Stimulated activated naive CD4-positive, alpha-beta T cell treated with Interleukin-2 at 50 U/mL for 16 hours (primary cell): ENCODE measurements at places on chromosomes 4 and X.

DNA sequence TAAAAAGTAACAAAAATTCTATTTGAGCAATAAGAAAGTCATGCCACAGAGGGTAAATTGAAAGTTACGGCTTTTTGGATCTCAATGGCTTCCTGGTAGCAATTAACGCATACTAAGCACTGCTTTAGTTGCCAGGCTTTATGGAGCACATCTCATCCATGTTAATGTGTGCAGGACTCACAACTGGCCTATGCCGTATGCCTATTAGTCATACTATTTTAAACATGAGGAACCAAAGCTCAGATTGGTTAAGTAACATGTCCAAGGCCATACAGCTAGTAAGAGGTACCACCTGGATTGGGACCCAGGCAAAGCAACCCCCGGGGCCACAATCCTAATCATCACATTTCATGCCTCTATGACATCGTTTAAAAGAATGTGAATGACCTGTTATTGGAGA is 17.1 kb downstream of the DAPP1 start:
- no peak for DNase-seq

DNA sequence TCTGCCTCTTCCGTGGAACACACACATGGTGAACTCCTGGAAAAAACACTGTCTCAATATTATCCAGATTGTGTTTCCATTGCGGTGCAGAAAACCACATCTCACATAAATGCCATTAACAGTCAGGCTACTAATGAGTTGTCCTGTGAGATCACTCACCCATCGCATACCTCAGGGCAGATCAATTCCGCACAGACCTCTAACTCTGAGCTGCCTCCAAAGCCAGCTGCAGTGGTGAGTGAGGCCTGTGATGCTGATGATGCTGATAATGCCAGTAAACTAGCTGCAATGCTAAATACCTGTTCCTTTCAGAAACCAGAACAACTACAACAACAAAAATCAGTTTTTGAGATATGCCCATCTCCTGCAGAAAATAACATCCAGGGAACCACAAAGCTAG is 87.9 kb downstream of the TET2 start:
- DNase-seq, result no peak

DNA sequence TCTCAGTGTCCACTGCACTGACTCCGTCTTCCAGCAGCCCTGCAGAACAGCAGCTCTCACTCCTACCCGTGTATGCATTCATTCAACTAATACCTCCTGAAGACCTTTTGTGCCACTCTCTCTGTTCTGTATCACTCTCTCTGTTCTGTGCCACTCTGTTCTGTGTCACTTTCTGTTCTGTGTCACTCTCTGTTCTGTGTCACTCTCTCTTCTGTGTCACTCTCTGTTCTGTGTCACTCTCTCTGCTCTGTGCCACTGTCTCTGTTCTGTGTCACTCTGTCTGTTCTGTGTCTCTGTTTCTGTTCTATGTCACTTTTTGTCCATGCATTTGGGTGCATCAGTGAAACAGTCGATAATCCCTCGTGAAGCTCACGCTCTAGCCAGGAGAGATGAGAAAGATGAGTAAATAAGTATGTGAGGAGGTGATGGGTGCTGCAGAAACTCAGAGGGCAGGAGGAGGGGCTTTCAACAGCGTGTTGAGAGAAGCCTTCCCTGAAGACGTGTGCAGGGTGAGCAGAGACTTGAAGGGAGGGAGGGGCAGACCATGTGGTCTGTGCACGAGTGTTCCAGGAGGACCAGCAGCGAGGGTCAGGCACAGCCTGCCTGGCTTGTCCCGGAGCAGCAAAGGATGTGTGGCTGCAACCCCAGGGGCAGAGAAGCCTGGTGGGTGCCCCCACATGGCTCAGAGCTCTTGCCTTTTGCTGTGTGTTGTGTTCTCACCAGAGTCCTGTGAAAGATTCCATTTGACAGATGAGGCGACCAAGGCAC is 8.9 kb downstream of the PIGG start:
- no peak for DNase-seq

- DNase-seq, result no peak
Measured at GRCh38 chr4:53684136-53685130, 93.1 kb upstream of the LNX1 start.

GRCh38 chr4:31788676-31789075 is 1068.5 kb downstream of the PCDH7 start:
- DNase-seq, result no peak

DNA sequence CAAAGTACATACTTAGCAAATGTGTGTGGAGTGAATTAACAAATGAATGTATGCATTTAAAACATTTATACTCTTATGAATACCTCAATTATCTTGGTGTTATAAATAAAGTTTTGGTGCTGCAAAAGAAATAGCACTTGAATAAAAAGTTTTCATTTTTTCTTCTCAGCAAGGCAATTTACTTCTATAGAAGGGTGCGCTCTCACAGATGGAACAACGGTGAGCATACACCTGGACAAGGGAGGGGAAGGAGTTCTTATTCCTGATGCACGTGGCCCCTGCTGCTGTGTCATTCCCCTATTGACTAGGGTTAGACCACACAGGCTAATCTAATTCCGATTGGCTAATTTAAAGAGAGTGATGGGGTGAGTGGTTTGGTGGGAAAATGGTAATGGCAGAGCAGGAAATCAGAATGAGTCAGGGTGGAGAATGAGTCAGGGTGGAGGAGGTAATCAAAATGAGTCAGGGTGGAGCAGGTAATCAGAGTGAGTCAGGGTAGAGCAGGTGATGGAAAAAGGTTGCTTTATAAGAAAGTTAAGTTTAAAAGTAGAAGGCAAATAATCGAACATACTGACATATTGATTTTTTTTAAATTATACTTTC is 28.2 kb upstream of the PGK1 start:
- peak; percentile 5 for DNase-seq

DNA sequence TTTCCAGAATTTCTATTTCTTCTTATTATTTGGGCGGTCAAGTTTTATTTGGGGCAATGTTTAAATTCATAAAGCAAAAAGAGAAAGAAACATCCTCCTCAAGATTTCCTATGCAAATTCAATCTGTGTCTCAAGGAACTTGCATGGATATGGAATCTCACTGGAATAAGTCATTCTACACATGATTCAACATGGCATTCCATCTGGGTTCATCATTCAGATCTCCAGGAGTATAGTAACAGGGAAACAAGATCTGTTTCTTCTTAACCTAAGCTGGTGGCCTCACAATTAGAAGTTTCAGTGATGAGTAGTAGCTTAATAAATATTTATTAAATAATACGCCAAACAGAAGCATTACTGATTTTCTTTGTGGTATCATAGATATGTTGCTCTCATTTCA is 19.8 kb downstream of the KLHL34 start:
- DNase-seq, result no peak

GRCh38 chr4:16217300-16218051 is 8.8 kb downstream of the TAPT1 start:
- no peak for DNase-seq

DNA sequence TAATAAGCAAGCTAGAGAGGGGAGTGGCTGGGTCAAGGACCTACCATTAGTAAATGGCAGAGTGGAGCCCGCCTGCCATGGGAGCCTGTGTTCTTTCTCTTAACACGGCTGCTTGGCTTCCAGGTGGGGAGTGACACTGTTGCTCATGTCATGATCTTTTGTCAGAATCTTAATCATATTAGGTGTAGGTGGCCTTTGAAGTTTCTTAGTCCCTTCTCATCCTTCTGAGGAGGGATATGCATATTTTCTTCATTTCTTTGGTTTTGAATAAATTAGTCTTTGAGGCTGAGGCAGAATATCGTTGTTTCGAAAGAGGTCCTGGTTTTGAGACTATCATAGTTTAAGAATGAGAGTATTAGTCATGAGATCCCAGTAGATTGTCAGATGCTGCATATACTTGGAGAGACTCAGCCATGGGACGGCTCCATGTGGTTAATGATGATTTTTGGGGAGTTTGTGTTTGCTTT is 28.9 kb downstream of the SNX25 start:
- DNase-seq, result no peak

DNA sequence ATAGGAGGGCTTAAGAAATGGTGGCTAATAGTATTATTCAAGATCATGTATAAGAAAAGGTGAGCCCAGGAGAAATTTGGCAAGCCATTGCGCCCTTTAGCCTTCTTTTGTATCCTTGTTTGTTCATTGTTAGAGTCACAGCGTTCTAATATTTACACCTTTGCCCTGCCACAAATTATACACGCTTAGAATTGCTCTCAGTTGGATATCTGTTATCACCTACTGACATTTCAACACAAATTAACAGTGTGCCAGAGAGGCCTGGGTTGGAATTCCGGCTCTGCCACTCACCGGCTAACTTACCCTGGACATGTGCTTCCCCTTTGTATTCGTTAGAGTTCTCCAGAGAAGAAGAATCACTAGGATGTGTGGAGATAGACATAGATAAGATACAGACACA is 148.7 kb upstream of the KIT start:
- no peak for DNase-seq

DNA sequence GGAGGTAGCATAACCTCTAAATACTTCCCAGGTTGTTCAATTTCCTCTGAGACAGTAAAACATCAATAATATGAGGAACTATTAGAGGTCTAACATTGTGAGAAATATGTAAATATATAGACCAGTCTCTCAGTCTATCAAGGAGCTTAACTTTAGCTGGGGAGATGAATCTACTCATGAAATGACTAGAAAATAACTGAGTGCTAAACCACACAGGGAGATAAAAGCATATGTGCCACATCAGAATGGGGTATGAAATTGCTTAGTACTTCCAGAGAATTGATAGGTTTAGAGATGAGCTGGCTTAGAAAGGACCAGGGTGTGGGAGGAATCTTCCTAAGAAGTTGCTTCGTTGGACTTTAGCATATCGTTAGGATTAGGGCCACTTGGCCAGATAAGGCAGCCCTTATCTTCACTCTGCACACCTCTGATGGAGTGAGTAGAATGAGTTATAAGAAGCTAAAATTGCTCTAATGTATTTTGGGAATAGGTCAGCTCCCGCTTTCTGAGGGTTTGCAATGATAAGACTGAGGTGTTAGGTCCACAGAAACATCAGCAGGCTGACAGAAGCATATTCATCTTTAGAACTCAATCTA is 299.2 kb downstream of the UNC5C start:
- no peak for DNase-seq

DNA sequence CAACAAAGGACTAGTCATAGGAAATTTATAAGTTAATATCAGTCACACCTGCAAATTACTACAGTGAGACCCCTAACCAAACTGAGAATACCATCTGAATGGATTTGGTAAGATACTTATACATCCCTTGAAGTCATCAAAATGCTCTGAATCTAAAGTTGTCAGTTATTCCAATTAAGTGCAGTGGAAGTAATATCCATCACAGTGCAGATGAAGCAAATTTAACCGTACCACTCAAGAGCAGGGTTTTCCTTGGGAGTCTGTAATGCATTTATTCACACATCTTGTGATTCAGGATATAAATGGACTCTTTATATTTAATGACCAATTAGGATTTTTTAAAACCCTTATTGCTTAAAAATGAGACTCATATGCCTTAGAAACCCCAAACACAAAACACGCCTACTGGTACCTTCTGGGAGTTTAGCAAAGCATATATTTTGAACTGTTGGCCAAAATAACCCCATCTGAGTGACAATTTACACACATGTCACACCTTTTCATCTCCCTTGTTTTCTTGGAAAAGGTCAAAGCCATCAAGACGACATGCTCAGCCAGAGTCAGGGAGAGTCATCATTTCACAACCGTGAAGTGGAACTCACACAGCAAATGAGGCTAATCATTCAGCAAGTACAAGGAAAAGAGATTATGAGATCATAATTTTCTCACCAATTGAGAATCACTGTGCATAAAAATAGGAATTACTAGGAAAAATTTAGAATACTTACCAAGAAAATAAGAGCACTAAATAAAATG is 303.7 kb downstream of the HNRNPD start:
- no peak for DNase-seq

GRCh38 chrX:13857804-13858203 is 40.9 kb upstream of the GPM6B start:
- DNase-seq, result no peak

- DNase-seq, result no peak
Measured at GRCh38 chr4:3358656-3359055, 65.8 kb downstream of the RGS12 start.

DNA sequence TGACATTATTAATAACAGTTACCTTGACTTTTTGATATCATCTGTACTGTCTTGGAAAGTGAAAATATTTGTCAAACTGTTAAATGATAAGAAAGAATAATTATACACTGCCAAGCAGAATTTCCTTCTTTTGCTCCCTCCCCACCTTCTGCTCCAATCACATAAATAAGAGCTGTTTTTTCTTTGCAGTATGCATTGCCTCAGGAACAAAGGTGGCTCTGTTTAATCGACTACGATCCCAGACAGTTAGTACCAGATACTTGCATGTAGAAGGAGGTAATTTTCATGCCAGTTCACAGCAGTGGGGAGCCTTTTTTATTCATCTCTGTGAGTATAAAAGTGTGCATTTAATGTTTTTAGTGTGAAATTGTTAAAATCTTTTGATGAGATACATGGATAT is 66.1 kb downstream of the CCKAR start:
- DNase-seq, result no peak

GRCh38 chr4:6965329-6965728 is 55.7 kb downstream of the TBC1D14 start:
- no peak for DNase-seq

DNA sequence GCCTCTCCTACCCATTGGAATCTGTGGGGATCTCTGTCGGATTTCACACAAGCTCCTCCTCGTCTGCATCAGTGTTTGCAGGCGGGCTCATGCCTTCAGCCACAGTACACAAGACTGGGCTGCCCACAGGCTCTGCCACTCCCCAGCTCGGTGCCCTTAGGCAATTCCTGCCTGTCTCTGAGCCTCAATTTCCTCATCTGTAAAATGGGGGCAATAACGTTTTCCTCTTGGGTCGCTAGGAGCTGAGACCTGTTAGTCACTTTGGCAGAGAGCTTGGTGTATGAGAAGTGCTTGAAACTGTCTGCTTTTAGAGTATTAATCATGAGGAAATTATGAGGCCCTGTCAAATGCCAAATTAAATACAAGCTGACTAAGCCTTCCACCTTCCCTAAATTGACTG is 27.6 kb upstream of the MSX1 start:
- DNase-seq, result no peak

DNA sequence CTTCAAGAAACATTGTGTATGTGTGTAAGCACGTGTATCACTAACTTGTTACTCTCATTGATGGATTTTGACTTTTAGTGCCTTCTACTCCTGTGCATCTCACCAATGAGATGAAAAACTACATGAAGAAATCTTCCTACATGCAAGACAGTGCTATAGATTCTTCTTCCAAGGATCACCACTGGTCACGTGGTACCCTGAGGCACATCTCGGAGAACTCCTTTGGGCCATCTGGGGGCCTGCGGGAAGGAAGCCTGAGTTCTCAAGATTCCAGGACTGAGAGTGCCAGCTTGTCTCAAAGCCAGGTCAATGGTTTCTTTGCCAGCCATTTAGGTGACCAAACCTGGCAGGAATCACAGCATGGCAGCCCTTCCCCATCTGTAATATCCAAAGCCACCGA is 86.5 kb downstream of the SLC10A6 start:
- no peak for DNase-seq

DNA sequence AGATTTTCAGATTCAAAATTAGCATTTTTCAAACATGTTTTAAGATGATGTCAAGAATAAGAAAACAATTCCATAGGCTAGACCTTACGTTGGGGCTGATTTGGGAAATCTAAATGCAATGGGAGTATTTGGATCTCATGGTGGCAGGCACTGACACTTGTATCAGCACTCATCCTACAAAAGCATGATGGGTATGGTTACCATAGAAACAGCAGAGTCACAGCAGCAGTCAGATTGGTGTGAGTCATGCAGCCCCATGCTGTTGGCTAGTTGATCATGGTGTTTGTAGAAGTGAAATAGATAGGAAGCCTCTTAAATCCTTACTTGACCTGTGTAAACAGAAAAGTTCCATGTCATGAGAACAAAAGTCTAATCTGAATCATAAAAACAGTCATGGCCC is 1637.3 kb upstream of the PABPC4L start:
- no peak for DNase-seq

GRCh38 chr4:13176741-13177142 is 307.4 kb downstream of the RAB28 start:
- DNase-seq, result no peak
